ENCODE measurements at places on chromosomes 5 and 9. TPM values are rescaled to one million over a fixed set of nuclear protein-coding genes. Genes with fewer than 3 reads are reported as not detected.

CEP72 gene
- total RNA-seq = 1.8 TPM

FAM78A gene
- total RNA-seq = 0.74 TPM

SSNA1 gene
- 65.9 TPM for total RNA-seq

SPATA31A7 gene
- total RNA-seq = not detected

GRXCR2 gene
- not detected for total RNA-seq

COL15A1 gene
- 49.9 TPM for total RNA-seq

HAVCR1 gene
- total RNA-seq = not detected

SCGB3A2 gene
- not detected for total RNA-seq

DIRAS2 gene
- total RNA-seq = 0.78 TPM

PCA3 gene
- not detected for total RNA-seq

P4HA2 gene
- total RNA-seq = 933 TPM

TMEM232 gene
- total RNA-seq = 1.7 TPM

ACTBL2 gene
- total RNA-seq = 0.89 TPM

ZFP37 gene
- total RNA-seq = 2.4 TPM

HABP4 gene
- 13.7 TPM for total RNA-seq

LCN9 gene
- total RNA-seq = not detected

SLC12A7 gene
- total RNA-seq = 28.1 TPM

NR5A1 gene
- total RNA-seq = not detected

DMRTA1 gene
- total RNA-seq = 1.1 TPM

GFI1B gene
- not detected for total RNA-seq

FOXD4L3 gene
- not detected for total RNA-seq

C6 gene
- not detected for total RNA-seq

PDE6A gene
- total RNA-seq = not detected

TMEM252 gene
- total RNA-seq = not detected

FCN2 gene
- not detected for total RNA-seq

ITGA1 gene
- 107 TPM for total RNA-seq

PDE8B gene
- total RNA-seq = not detected

LECT2 gene
- not detected for total RNA-seq

PCDHA9 gene
- under 0.01 TPM for total RNA-seq

OTULINL gene
- 0.14 TPM for total RNA-seq

ARHGEF37 gene
- 0.30 TPM for total RNA-seq

SPEF2 gene
- total RNA-seq = 3.6 TPM

BTNL3 gene
- total RNA-seq = not detected

CFAP157 gene
- total RNA-seq = not detected

PPP3R2 gene
- not detected for total RNA-seq

FOXD4 gene
- under 0.01 TPM for total RNA-seq

ZNF367 gene
- 0.30 TPM for total RNA-seq

FAM221B gene
- not detected for total RNA-seq

PHF24 gene
- 0.30 TPM for total RNA-seq

SLC6A18 gene
- total RNA-seq = not detected

SLC23A1 gene
- total RNA-seq = not detected

LRRC70 gene
- total RNA-seq = 1.2 TPM

IFNK gene
- not detected for total RNA-seq

OR1Q1 gene
- not detected for total RNA-seq

CSF1R gene
- 0.89 TPM for total RNA-seq

CATSPER3 gene
- total RNA-seq = not detected

TRIM52 gene
- total RNA-seq = 7.4 TPM

FCHO2 gene
- total RNA-seq = 8.0 TPM

TXNDC8 gene
- not detected for total RNA-seq

MARCOL gene
- not detected for total RNA-seq

All from smooth muscle cell of the umbilical artery (primary cell).